ENCODE measurements at places on chromosomes 2 and 18. TPM values are rescaled to one million over a fixed set of nuclear protein-coding genes. Genes with fewer than 3 reads are reported as not detected.
A peak's percentile ranks its signal among the peaks of the same experiment; 100 is the strongest.

Gene ORC4
- 87.2 TPM for total RNA-seq

DNA sequence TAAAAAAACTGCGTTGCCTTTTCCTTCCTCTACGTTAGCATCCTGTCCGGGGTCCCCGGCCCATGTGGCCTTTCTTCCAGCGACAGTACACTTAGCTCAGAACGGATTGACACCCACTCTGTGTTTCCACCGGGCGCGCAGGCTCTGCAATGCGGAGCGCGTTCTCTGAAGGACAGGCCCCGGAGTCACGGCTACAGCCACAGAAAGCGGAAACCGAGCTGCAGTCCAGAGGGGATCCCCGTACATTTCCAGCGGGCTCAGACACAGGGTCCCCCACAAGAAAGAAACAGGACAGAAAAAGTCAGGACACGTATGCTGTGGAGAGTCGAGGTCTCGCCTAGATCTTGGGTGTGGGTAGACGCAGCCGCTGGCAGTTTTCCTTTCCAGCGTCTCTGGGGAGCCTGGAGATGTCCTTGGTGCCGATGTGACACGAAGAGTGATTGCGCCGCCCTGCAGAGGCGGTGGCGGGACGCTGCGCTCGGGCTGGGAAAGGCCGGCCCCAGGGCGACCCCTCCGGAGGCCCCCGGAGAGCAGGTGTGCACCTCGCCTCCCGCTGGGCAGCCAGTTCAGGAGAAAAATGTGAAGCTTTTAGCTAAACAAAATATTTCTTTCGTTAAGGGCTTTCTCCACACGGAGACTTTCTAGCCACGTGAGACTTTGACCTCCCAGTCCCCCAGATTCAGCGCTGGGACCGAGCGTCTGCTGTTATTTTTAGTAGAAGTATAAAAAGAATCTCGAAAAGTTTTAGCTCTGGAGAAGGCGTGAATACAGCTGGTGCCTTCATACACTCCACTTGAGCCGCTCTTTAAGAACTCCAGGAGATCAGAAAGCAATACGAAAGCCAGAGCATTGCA is 1.3 kb upstream of the ACKR3 start:
- H3K4me3 ChIP-seq = peak overlapping the region; percentile 57
- H3K36me3 ChIP-seq = no peaks in the 10 kb centered on the region
- DNase-seq = peak; percentile 80
- H3K27me3 ChIP-seq = no peaks in the 10 kb centered on the region

- H3K4me3 ChIP-seq = no peak overlapping the region
- no peaks in the 10 kb centered on the region for H3K36me3 ChIP-seq
- peaks cover 8% of the 10 kb centered on the region for H3K4me1 ChIP-seq
Observed at GRCh38 chr2:7879483-7879835, 802.4 kb upstream of the ID2 start.

- no peak within 1 kb of the TSS for H3K27ac ChIP-seq
- peaks cover 12% of the 10 kb centered on the region for H3K27me3 ChIP-seq
- no peaks in the 10 kb centered on the region for H3K4me1 ChIP-seq
Observed at GRCh38 chr2:96138179-96139145, at the start of gene ASTL. TSS of gene ASTL (minus strand) at chr2:96138502. CDS start at chr2:96138436, 66 bp downstream.

- no peak overlapping the region for H3K27ac ChIP-seq
- no peaks in the 10 kb centered on the region for H3K36me3 ChIP-seq
- no peak overlapping the region for H3K4me3 ChIP-seq
- no peaks in the 10 kb centered on the region for H3K27me3 ChIP-seq
Observed at GRCh38 chr2:53028225-53028624, 739.4 kb upstream of the CHAC2 start.

DNA sequence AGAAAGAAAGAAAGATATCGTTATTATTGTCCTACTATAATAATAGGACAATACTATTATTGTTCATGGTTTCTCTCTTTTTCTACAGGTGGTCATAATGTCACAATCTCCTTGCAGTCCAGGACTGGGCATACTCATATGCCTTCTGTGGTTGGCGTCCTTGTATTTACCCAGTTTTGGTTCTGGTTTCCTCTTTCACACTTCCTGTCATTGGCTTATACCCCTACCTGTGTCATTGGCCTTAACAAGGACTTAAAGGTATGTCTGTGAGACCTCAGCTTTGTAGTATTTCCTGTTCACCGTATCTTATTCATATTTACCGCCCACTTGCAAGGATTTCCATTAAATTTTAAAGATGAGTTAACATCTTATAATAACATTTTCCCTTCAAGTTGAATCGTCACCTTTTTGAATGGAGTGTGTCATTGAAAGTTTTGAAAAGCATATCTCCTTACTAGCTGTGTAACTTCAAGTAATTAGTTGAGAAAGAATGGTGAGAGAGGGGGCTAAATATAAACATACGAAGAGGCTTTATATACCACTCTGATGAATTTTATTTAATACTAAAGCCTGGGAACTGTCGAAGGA is 36.5 kb upstream of the HTR2B start:
- H3K27me3 ChIP-seq = no peaks in the 10 kb centered on the region
- no peaks in the 10 kb centered on the region for H3K36me3 ChIP-seq
- no peak overlapping the region for H3K4me3 ChIP-seq

DNA sequence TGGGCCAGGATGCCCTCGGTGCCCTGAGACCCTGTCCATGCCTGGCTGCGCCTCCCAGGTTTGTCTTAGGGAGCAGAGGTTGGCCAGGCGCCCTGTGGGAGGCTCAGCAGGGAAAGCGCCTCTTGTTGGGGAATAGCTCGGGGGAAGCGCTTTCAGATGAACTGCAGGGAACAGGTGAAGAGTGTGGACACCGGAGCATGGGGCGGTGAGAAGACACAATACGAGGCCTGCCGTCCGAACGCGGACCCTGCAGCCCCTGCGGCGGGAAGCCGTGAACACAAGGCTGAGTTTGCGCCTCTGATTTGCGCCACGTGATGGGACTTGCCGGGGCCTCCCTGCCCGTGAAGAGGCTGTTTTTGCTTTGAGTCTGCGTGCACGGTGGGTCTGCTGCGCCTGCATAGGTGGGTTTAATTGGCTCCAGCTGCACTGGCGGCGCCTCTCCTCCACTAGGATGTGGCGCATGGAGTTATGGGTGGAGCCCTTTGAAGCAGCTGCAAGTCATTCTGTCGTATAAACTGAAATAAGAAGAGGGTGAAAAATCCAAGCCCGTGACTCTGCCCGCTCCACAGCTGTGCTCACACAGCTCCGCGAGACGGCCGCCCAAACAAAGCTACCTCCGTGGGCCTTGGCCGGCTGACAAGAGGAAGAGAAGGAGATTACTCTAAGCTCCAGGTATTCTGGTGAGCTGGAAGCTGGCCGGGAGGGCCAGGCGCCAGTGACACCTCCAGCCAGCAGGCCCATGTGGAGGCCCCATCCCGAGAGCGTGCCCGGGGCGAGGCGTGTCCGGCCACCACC is 103.5 kb upstream of the CTDP1 start:
- H3K4me3 ChIP-seq = peak overlapping the region; percentile 1
- peak overlapping the region; percentile 69 for H3K27ac ChIP-seq
- H3K4me1 ChIP-seq = peaks cover 28% of the 10 kb centered on the region
- H3K36me3 ChIP-seq = no peaks in the 10 kb centered on the region
- peak; percentile 74 for DNase-seq

DNA sequence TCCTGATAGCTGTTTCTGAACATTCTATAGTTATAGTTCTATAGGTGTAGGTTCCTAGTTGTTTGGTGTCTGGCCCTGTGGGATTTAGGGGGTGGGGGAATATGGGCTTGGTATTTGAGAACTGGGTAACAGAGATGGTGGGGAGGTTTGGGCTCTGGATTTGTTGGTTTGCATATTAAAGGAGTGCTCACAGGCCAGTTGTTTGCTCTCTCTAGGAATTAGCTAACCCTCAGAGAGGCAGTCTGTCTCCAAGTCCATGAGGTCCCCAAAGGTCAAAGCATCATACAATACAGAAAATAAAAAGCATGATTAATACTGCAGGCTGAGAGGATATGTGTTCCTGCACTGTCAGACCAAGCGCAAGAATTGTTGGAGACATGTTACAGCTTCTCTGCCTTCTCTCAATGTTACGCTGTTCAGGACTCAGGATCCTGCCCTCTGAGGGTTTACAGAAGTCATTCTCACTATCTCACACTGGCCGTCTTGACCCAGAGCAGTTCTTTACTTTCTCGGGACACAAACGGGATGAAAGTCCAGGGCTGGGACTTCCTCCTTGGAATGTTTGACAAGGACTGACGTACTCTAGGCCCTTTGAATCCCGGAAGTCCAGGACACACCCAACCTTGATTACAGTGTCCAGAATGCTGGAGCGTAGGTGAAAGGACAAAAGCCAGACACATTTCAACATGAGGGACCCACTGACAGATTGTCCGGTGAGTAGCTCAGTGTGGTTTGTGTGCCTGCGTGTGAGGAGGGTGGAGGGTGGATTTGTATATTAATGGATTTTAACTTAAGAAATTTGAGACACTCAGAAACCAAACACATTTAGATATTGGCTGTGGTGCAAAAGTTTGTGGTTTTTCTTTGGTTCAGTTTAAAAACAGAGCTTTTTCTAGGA is at the start of gene NOSTRIN:
Gene NOSTRIN, plus strand, starts transcription at position 677 of the 898 bp plus-strand sequence. Its CDS starts 10 bp downstream, at position 687.
- H3K4me3 ChIP-seq = no peak within 1 kb of the TSS
- peak within 1 kb of the TSS; percentile 33 for H3K27ac ChIP-seq
- H3K27me3 ChIP-seq = no peaks in the 10 kb centered on the region
- no peaks in the 10 kb centered on the region for H3K36me3 ChIP-seq

GRCh38 chr2:144382849-144383248 is 137.1 kb downstream of the ZEB2 start:
- H3K36me3 ChIP-seq = no peaks in the 10 kb centered on the region
- no peak overlapping the region for H3K4me3 ChIP-seq
- no peaks in the 10 kb centered on the region for H3K27me3 ChIP-seq
- no peak overlapping the region for H3K27ac ChIP-seq
- H3K4me1 ChIP-seq = no peaks in the 10 kb centered on the region

Measured in sigmoid colon (tissue), 7 donors.